ENCODE measurements at places on chromosomes 7 and 10.

- DNase-seq: peak; percentile 9
These were observed 24.1 kb downstream of the PDLIM1 start for GRCh38 chr10:95266674-95267095.

DNA sequence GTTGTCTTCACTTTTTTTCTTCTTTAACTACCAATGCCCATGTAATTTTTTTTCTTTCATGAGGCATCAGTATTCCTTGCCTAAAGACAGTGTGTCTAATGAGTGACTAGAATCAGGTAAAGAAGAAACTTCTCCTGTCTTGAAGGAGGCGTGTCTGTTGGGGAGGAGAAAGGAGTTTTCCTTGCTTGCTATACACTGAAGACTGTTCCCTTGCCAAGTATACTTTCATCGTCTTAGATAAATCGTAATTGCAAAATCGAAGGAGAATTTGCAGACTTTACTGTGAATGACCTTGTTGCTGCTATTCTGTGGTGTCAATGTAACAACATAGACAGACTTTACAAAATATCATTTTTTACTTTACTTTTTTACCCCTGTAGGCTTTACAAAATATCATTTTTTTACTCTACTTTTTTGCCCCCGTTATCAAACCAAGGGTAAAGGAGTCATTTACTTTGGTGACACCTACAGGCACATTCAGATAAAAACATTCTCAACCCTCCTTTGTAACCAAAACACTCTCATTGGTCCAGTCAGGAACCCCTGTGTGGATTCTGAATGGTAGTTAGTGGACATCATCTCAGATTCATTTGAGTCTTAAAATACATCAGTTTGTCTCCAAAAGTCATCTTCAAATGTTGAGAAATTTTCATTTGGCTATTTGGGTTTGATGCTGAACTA lies 232.4 kb downstream of the AHR start:
- DNase-seq: peak; percentile 12

- no peak for DNase-seq
These were observed 49.4 kb downstream of the NOD1 start for GRCh38 chr7:30429156-30429530.

- DNase-seq: no peak
These were observed 73.4 kb downstream of the SGMS1 start for GRCh38 chr10:50550291-50550839.

GRCh38 chr10:23399701-23400144 lies 39.2 kb upstream of the OTUD1 start:
- DNase-seq: no peak

DNA sequence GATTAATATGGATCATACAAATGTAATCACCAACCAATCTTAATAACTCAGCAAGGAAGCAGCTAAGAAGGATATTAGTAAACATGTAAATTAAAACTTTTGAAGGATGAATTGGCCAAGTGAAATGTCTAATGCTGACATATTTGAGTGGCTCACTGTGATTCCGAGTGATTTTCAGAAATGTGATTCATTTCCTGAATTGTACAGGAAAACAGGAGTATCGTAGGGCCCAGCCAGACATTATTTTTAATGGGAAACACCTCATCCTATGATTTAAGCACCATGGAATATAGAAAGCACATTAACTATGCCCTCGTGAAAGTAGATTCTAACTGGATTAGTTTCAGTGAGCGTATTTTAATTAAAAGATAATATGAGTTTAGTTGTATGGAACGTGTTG lies 82.3 kb downstream of the LHFPL3 start:
- no peak for DNase-seq

- no peak for DNase-seq
These were observed 75.3 kb downstream of the INPP5A start for GRCh38 chr10:132612571-132613504.

GRCh38 chr10:104809288-104810090 lies 168.4 kb downstream of the SORCS3 start:
- DNase-seq: no peak

DNA sequence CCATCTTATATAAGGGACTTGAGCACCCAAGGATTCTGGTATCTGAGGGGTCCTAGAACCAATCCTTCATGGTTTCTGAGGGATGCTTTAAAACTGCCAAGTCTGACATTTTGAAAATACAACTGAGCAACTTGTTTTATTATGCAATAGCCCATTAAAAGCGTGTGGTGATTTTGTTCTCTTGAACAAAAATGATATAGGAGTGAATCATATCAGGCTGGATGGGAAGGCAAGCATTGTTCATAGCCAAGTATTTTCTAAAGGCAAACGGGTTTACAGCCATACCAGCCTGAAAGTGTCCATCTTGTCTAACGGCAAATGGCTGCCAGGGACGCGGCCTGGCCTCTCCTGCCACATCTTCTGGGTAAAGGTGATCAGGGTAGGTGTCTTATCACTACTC lies 23.4 kb downstream of the RPP38 start:
- DNase-seq: no peak

DNA sequence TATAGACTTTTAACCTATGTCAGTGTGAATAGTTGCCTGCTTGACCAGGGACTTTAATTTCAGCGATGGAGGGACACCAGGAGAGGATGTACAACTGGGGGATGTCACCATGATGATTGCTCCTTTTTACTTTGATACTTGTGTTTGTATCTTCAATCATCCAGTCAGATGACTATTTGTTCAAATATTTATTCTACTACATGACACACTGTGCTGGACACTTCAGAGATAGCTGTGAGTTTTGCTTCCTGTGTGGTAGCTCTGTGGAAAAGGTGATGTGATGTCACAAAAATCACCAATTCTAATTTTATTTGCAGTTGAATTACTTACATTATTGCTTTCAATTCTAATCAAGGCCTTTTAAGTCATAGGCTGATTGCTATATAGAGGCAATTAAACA lies 62.7 kb upstream of the CREB5 start:
- DNase-seq: no peak

DNA sequence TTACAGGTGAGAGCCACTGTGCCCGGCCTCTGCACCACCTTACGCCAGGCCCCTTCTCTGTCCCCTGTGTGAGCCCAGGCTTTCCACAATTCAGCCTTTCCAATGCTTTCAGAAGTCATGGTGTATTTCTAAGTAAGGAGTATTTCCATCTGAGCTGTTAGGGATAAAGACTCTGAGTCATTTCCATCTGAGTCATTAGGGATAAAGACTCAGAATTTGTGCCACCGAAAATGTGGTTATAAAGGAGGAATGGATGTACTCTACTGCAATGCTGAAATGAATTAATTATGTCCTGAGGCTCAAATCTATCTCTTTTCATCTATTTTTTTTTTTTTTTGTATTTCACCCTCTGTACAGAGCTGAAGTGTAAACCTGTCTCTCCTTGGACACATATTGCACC lies 84.0 kb downstream of the GATA3 start:
- DNase-seq: no peak

DNA sequence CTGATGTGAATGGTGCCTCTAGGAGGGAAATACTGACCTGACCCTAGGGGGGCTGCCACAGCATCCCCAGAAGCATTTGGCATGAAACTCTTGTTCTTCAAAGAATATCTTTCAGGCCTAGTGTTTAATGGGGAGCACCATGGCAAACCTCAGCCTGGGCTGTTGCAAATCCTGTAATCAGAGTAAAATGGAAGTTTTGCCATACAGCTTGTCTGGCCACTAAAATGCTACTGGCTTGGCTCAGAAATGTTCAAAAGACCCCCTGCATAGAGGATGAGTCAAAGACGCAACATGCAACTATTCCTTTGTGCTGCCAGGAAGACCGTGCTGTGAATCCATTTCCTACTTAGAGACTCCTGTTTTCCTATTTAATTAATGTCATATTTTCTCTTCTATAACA lies 26.7 kb downstream of the HECW1 start:
- DNase-seq: no peak

- DNase-seq: no peak
These were observed 24.6 kb upstream of the MPP7 start for GRCh38 chr10:28327491-28327880.

GRCh38 chr10:1895691-1896090 lies 158.4 kb upstream of the ADARB2 start:
- DNase-seq: no peak

DNA sequence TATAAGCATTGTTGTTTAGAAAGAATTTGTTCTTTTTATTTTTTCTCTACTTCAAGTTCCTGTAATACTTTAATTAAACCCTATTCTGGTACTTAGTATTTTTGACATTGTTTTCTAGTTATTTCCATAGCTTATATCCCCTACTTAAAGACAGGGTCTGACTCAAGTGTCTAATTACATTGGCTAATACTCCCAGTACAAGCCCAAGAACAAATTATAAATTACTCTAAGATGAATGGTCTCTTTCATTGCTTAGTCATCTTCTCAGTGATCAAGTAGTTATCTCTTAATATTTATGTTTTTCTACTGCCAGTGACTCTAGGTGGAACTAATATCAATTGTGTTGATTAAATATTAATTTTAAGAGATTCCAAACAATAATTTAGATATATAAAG lies 21.6 kb downstream of the AHR start:
- no peak for DNase-seq

DNA sequence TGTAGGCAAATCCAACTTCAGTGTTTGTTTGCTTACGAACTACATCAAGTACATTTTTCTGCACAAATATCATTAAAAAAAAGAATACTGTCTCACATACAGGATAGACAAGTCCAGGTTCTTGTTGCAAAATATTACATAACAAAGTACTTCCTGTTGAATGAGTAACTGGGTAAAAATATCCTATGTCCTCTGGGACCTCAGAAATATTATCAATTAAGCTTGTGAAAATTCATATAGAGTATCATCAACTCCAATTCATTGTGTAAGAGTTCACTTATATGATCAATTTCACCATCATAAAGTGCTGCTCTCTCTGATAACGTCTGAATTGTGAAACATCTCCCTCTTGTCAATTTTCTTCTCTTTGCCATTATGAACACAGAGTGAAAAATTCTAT lies 22.6 kb downstream of the HERC4 start:
- DNase-seq: no peak

- no peak for DNase-seq
These were observed 117.5 kb downstream of the SH3PXD2A start for GRCh38 chr10:103737735-103738367.
